Bone marrow (tissue), 2 donors: ENCODE measurements at places on chromosomes 2 and 18.

DNA sequence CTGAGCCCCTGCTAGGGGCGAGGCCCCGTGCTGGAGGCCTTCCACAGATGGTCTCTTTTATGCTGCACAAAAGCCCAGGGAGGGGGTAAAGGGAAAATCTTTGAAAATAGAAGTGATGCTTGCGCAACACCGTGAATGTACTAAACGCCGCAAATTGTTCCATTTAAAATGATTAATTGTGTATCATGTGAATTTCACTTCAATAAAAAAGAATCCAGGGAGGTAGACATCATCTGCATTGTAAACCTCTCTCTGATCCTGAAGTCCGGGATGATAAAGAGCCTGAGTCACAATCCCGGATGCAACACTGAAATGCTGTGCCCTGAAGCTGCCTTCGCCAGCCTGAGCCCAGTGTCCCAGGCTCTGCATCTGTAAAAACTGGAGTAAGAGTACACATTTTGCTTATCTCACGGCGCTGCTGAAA, 107.7 kb upstream of the PPP1CB start:
- DNase-seq, result no peak

DNA sequence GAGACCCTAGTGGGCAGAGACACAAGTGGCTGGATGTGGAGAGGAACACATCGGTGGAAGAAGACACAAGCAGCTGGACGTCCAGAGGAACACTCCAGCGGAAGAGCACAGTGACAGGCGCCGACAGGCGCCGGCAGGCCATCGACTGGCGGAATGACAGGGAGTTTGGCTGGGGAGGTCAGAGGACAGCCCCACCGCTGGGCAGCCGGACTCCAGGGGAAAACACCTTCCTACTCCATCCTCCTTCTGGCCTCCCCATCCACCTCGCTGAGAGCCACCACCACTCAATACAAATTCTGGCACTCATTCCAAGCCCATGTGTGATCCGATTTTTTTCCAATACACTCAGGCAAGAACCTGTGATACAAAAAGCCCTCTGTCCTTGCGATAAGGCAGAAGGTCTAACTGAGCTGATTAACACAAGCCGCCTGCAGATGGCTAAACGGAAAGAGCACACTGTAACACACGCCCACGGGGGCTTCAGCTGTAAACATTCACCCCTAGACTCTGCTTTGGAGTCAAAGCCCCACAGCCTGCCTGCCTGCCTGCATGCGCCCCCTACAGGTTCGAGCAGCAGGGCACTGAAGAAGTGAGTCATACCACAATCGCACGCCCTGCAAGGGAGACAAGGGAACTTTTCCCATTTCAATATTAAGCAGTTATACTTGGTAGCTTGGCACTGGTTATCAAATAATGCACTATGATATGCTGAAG, 50.2 kb upstream of the LRP1B start:
- DNase-seq, result no peak

DNA sequence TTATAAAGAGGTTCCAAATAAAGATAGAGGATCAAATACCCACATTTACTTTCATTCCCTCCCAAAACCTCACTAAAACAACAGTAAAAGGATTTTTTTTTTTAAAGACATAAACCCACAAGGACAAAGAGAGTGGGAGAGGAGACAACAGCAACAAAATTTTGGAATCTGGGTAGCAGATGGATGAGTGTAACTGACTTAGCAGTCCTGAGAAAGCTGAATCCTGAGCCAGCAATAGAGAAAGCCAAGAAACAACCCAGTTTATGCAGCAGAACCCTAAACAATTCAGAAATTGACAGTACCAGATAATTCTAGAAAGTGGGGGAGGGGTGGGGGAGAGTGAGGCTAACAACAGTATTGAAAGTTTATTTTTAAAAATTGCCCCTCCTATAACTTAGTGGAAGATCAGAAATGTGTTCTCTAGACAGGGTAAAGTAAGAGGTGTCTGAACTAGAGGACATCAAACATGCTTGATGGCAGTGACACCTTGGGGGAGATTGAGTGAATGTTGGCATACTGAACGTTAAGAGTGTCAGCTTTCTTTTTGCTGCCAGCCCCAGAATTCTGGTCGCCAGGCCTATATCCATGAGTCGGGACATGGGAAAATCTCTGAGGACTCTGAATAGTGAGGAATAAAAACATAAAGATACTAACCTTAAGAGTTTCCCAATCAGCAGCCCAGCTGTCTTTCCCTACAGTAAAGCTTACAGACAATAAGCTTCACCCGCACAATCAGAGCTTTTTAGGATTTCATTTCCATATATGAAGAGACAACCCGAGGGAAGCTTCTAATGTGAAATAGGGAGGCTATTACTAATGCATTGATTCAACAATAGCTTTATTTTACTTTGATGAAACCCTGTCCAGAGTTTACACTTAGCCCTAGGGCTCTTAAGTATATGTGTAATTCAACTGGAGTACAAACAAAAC, 128.0 kb upstream of the ALPP start:
- no peak for DNase-seq

GRCh38 chr2:199798831-199799580, 52.0 kb downstream of the FTCDNL1 start:
- no peak for DNase-seq

DNA sequence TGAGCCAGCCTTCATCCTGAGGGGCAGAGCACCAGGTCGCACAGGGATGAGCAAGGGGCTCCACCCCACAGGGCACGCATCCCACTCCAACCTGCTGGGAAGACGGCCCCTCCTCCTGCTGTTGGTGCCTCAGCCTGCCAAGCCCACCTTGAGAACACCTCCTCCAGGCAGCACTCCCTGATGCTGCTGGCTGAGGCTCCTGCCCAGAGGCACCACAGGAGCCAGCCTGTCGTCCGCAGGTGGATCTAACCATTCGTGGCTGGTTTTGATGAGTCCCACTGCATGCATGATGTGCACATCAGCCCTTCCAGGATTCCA, 58.4 kb downstream of the BIN1 start:
- no peak for DNase-seq
